ENCODE measurements at places on chromosomes 5 and 9. TPM values are rescaled to one million over a fixed set of nuclear protein-coding genes. Genes with fewer than 3 reads are reported as not detected.

- no peaks in the 10 kb centered on the region for H3K4me1 ChIP-seq
- H3K4me3 ChIP-seq, result no peak overlapping the region
- no peak overlapping the region for H3K27ac ChIP-seq
Observed at GRCh38 chr9:82673919-82674318, 389.0 kb downstream of the RASEF start.

PTGS1 gene
- 2.4 TPM for polyA plus RNA-seq

DNA sequence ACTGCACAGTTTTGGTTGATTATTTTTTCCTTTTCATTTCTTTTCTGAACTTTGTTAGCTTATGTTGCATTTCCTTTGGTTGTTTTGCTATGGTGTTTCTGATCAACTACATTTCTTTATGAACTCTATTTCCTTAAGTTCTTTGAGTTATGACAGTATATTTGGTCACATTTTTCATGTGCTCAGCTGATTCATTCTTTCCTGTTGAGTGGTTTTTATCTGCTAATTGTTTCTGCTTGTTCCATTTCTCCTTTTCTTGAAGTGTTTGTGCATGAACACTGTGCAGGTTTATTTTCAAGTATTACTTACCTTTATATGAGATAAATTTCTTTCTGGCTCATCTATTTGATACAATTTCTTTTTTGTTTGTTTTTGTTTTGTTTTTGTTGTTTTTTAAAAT is 50.9 kb upstream of the MACIR start:
- DNase-seq, result no peak
- H3K27me3 ChIP-seq, result no peaks in the 10 kb centered on the region
- H3K27ac ChIP-seq, result no peak overlapping the region
- H3K4me3 ChIP-seq, result no peak overlapping the region
- H3K36me3 ChIP-seq, result no peaks in the 10 kb centered on the region

DNA sequence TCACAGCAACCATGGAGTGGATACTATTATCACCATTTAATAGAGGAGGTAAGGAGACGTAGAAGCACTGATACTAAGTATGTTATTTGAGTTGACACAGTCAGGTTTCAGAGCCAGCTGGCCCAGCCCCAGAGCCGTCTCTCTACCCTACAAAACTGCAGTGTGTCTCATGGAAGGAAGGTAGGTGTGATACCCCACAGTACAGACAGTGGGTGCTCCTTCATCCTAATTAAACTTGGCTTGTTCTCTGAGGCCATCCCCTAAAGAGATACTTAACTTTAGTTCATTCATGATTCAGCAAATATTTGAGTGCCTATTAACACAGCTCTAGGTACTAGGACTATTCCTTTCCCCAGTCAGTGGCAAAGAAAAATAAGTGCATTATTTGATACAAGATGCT is 22.6 kb downstream of the PIP5K1B start:
- H3K27ac ChIP-seq, result no peak overlapping the region
- DNase-seq, result no peak
- H3K27me3 ChIP-seq, result no peaks in the 10 kb centered on the region
- H3K4me1 ChIP-seq, result no peaks in the 10 kb centered on the region
- no peaks in the 10 kb centered on the region for H3K36me3 ChIP-seq

RPL35 gene
- 2,448 TPM for polyA plus RNA-seq

- no peak overlapping the region for H3K27ac ChIP-seq
- no peak for DNase-seq
- no peaks in the 10 kb centered on the region for H3K27me3 ChIP-seq
- H3K4me1 ChIP-seq, result no peaks in the 10 kb centered on the region
- no peaks in the 10 kb centered on the region for H3K36me3 ChIP-seq
Observed at GRCh38 chr5:13133951-13134350, 810.5 kb downstream of the DNAH5 start.

PHF2 gene
- 3.7 TPM for polyA plus RNA-seq

DNA sequence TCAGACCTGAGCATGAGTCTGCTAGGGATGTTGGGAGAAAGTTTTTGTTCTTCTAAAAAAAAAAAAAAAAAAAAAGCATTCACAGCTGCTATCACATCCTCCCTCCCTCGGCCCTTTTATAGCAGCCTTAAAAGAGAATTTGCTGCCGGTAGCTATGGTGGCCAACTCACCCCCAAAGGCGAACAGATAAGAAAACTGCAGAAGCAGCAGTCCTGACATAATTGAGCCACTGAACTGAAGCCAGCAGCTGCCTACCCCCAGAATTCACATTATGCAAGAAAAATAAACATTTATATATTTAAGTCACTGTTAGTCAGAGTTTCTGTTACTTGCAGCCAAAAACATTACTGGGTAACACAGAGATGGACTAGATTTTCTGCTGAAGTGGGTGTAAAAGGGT is 124.3 kb upstream of the SMARCA2 start:
- no peaks in the 10 kb centered on the region for H3K36me3 ChIP-seq
- no peak overlapping the region for H3K4me3 ChIP-seq
- H3K27ac ChIP-seq, result no peak overlapping the region
- no peak for DNase-seq

- H3K27me3 ChIP-seq, result no peaks in the 10 kb centered on the region
- peaks cover 11% of the 10 kb centered on the region for H3K4me1 ChIP-seq
- no peak overlapping the region for H3K27ac ChIP-seq
- H3K4me3 ChIP-seq, result no peak overlapping the region
Observed at GRCh38 chr5:1315018-1315708, 20.3 kb upstream of the TERT start.

DNA sequence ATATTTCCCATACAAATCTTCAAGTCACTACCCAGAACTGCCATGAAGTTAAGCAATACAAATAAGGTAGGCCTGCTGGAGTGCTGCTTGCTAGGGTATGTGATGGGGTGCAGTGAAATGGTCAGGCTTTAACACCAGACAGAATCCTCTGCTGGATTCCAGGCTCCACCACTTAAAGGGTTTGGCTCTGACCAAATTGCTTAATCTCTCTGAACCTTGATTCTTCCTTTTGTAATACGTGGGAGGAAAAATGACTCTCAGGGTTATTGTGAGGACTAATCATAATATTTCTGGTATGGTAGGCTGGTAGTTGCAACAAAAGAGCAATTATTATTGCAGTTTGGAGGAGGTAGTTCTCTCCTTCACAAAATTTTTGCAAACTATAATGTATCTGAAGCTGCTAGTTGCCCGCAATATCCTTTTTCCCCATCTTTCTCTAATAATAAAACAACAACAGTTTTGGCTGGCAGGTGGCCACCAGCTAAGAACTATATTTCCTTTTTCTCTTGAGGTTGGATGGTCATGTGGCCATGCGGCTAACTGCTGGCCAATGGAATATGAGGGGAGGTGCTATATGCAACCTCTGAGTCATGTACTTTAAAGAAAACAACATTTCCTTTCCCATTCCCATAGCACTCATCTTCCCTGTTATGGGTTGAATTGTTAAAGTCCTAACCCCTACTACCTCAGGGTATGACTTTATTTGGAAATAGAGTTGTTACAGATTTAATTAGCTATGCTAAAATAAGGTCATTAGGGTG is 44.1 kb downstream of the CCL28 start:
- no peak overlapping the region for H3K4me3 ChIP-seq
- no peaks in the 10 kb centered on the region for H3K4me1 ChIP-seq
- no peak overlapping the region for H3K27ac ChIP-seq
- no peaks in the 10 kb centered on the region for H3K36me3 ChIP-seq
- H3K27me3 ChIP-seq, result no peaks in the 10 kb centered on the region

NRG2 gene
- 0.49 TPM for polyA plus RNA-seq

ZNG1A gene
- polyA plus RNA-seq, result 10.4 TPM

DNA sequence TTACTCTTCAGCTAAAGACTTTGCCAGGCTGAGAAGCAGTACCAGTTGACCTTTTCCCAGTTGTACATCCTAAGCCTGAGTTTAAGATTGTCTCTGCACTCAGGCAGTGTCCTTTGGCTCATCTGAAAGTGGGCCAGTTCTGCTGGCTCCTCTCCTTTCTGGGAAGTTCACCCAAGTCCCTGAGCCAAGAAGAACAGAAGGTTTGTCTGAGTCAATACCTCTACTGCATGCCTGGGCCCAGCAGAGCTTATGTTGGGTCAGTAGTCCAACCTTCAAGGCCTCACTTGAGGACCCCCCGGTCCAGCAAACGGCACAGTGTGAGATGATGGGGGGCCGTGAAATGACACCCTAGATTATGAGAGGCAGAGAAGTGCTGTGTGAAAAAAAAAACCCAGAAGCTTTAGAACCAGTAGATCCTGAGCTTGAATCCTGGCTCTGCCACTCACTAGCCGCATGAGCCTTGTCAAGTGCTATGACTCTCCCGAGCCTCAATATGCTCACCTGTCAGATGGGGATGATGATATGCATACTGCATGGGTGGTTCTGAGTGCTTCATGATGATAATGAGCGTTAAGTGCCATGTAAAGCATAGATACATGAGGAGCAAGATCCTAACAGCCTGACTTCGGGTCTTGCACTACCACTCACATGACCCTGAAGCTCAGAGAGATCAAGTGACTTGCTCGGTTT is 156.0 kb downstream of the MACROH2A1 start:
- H3K27ac ChIP-seq, result no peak overlapping the region
- peaks cover 2% of the 10 kb centered on the region for H3K4me1 ChIP-seq
- no peaks in the 10 kb centered on the region for H3K36me3 ChIP-seq
- DNase-seq, result no peak
- no peaks in the 10 kb centered on the region for H3K27me3 ChIP-seq
- H3K4me3 ChIP-seq, result no peak overlapping the region

- H3K4me1 ChIP-seq, result peaks cover 3% of the 10 kb centered on the region
- H3K4me3 ChIP-seq, result no peak overlapping the region
- H3K27me3 ChIP-seq, result 0 out of 2 replicates have a peak, but pooled peaks cover 2% of the 10 kb centered on the region
- no peak overlapping the region for H3K27ac ChIP-seq
- no peaks in the 10 kb centered on the region for H3K36me3 ChIP-seq
Observed at GRCh38 chr9:132090771-132091170, 11.1 kb upstream of the MED27 start.

GRCh38 chr9:35791297-35791921 is at the start of gene NPR2:
Gene NPR2 (plus strand): TSS chr9:35791591. CDS start chr9:35792409, 818 bp downstream.
- DNase-seq, result peak; percentile 70
- no peak within 1 kb of the TSS for H3K27ac ChIP-seq
- peak within 1 kb of the TSS; percentile 65 for H3K4me3 ChIP-seq
- H3K4me1 ChIP-seq, result peaks cover 7% of the 10 kb centered on the region

TMEM215 gene
- polyA plus RNA-seq, result 0.33 TPM

PLPP7 gene
- polyA plus RNA-seq, result 5.0 TPM

DNA sequence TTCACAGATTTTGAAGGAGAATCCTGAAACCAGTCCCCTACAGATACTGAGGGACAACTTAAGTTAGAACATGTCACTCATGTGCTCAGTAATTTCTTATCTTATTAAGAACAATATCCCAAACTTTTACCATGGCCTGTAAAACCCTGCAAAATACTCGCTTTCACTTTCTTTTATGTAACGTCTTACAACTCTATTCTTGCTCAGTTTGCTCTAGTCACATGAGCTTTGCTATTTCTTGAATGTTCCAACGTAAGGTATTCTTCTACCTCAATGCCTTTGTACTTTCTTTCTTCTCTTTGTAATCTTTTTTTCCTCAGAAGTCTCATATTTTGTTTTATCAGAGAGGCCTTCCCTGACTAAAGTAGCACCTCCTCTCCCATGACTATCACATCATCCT is 14.1 kb downstream of the TMEM38B start:
- H3K4me1 ChIP-seq, result no peaks in the 10 kb centered on the region
- DNase-seq, result no peak
- no peaks in the 10 kb centered on the region for H3K36me3 ChIP-seq
- H3K4me3 ChIP-seq, result no peak overlapping the region
- no peak overlapping the region for H3K27ac ChIP-seq

- DNase-seq, result no peak
- no peaks in the 10 kb centered on the region for H3K27me3 ChIP-seq
Observed at GRCh38 chr5:133142782-133143181, 91.0 kb downstream of the HSPA4 start.

- H3K4me3 ChIP-seq, result peak within 1 kb of the TSS; percentile 92
- H3K36me3 ChIP-seq, result no peaks in the 10 kb centered on the region
- peak; percentile 91 for DNase-seq
- peak within 1 kb of the TSS; percentile 86 for H3K27ac ChIP-seq
- no peaks in the 10 kb centered on the region for H3K27me3 ChIP-seq
Observed at GRCh38 chr9:131096269-131097125, at the start of gene AIF1L. Gene AIF1L (plus strand): TSS chr9:131096531. CDS start chr9:131096630, 99 bp downstream.

DNA sequence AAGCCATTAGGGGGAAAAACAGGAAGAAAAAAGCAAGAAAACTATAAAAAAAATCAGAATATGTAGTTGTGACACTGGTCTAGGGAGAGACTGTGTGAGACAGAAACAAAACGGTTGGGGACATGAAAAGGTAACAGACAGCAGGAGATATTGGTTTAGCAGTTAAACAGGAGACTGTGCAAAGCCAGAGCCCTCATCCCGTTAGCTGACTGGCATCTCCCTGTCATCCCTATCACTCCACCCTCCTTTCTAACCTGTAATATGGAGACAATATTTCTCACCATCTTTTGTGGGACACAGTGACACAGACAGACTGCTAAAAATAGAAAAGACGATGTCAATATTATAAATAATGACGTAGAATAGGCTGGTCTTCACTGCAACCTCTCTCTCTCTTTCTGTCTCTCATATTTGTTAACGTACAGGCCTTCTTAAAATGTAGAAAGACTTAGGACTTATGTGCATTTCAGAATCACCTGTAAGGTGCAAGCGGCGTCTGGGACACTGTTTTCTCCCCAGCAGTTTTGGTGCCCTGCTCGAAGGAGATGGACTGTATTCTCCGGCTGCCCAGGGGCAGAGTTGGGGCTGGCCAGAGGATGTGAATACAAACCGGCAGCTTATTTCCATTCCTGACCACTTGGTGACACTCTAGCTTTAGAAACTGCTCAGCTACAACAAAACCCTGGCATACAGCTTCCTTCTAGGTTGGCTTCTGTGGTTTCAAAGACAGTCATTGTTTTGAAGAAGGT is 190.6 kb downstream of the MAT2B start:
- peak; percentile 56 for DNase-seq
- H3K4me1 ChIP-seq, result no peaks in the 10 kb centered on the region
- H3K27me3 ChIP-seq, result no peaks in the 10 kb centered on the region

AOPEP gene
- polyA plus RNA-seq, result 5.1 TPM

- H3K27me3 ChIP-seq, result no peaks in the 10 kb centered on the region
- no peaks in the 10 kb centered on the region for H3K36me3 ChIP-seq
Observed at GRCh38 chr9:84460695-84461094, 120.1 kb upstream of the SLC28A3 start.
